ENCODE measurements at places on chromosomes 1 and 21.

- DNase-seq = no peak
These were observed 28.6 kb upstream of the TMEM61 start for GRCh38 chr1:54951810-54952226.

DNA sequence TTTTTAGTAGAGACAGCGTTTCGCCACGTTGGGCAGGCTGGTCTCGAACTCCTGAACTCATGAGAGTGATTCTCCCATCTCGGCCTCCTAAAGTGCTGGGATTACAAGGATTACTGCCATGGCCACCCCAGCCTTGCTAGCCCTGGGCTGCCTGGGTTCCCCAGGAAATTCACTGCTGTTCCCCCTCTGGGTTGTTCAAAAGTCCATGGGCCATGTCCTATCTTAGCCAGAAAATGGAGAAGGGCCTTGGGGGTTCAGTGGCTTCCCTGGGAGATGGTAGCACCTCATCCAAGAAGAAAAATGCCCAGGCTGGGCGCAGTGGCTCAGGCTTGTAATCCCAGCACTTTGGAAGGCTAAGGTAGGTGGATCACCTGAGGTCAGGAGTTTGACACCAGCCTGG, 20.9 kb downstream of the SLC26A9 start:
- DNase-seq = no peak

- DNase-seq = no peak
These were observed 195.3 kb upstream of the USP25 start for GRCh38 chr21:15534450-15534886.

DNA sequence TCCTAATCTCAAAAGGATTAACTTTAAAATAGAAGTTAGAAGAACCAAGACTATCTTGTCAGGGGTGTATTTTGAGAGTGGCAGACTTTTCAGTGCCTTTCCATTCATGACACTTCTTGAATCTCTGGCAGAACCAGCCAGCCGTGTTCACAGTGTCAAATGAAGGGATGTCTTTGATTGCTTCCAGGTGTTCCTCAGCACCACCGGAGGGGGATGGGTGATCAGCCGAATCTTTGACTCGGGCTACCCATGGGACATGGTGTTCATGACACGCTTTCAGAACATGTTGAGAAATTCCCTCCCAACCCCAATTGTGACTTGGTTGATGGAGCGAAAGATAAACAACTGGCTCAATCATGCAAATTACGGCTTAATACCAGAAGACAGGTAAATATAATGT, 32.3 kb downstream of the FMO1 start:
- no peak for DNase-seq

DNA sequence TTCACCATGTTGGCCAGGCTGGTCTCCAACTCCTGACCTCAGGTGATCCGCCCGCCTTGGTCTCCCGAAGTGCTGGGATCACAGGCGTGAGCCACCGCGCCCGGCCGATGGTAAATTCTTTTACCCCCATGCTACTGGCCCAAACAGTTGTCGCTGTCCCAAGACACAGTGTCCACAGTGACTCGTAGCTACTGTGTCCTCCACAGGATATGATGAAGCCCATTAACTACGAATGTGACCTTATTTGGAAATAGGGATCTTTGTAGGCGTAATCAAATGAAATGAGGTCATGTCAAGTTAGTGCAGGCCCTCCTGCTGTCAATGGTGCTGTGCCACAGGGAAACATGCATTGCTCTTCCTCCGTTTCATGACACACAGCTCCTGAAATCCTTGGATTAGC, 8.5 kb downstream of the FNDC10 start:
- DNase-seq = no peak

DNA sequence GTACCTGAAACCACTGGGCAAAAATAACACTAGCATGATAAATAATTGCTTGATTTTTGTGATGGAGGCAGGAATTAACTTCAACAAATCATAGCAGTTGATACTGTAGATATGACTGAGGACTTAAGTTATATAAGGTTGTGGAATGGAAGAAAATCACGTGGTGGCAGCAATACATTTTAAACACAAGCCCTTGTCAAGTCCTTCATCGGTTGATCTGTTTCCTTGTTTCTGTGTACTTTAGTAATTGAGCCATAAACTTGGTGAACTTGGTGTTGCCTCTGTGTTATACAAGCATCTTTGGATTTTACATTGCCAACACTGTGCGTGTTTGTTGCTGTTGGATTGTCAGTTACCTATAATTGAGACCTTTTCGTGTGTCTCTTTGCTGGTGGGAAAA, 114.4 kb downstream of the CAMTA1 start:
- no peak for DNase-seq

DNA sequence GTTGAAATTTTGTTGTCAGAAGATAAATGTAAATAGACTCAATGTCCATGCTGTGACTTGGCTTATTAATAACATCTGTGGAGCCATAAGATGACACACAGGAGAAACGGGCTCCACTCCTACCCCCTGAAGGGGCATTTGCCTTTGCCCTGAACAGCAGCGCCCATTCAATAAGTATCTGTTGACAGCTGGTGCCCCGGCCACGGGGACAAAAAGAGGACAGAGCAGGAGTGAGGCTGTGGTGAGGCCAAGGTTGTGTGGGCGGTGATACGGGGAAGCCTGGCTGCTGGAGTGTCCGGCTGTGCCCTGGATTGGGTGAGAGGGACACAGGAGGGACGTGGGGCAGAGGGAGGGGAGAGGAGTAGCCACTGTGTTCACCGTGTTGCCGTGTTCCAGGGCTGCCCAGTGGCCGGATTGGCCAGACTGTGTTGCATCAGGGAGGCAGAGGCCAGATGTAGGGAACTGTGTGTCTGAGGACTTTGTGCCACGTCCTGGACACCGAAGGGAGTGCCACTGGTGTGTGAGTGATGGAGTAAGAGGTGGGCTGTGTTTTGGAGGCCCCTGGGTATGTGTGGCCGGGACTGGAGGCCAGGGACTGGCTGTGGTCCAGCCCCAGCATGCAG, 15.1 kb downstream of the PRMT2 start:
- DNase-seq = no peak

DNA sequence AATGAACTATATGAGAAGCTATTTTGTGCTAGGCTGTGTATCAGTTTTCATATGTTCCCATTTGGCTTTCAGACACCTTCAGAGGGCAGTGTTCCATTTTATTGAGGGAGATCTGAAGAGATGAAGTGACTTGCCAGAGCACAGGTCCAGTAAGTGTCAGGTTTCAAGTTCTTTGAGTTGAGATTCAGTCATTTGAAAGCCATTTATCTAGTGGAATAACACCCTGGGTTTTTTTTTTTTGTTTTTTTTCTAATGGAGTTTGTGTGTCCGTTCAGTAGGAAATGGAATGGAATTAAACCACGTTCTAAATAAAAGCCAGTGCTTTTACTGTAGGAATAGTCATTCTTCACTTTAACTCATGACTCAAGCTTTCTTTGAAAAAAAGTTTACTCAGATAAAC, 652.9 kb upstream of the USP24 start:
- no peak for DNase-seq

DNA sequence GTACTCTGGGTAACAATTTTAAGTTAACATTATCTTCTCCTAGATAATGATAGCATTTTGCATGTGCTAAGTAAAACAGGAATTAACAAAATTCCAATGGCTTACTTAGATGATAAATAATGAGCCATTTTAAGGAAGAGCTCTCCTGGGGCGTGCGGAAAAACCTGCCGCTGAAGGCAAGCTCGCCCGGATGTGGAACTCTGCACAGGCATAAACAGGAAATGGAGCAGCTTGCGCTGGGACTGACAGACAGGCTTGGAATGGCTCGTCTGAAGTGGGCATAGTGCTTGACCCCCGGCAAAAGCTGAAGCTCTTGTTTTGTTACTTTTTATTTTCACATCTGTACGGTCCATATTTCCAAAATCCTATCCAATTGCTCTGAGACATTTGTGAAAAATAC, 169.2 kb downstream of the ZNF281 start:
- no peak for DNase-seq

DNA sequence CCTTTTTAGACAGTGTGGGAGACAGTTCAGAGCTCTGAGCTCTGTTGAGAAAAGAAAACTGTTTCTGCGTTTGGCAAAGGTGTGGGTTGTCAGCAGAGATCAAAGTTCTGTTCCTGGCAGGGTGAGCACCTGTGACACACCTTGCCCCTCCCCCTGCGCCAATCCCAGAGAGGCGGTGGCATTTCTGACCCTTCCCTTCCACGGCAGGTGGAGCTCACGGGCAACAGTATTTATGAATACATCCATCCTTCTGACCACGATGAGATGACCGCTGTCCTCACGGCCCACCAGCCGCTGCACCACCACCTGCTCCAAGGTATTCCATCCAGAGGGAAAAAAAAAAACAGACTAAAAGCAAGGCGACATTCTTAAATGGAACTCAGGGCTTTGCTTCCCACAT, 20.7 kb downstream of the SIM2 start:
- no peak for DNase-seq

DNA sequence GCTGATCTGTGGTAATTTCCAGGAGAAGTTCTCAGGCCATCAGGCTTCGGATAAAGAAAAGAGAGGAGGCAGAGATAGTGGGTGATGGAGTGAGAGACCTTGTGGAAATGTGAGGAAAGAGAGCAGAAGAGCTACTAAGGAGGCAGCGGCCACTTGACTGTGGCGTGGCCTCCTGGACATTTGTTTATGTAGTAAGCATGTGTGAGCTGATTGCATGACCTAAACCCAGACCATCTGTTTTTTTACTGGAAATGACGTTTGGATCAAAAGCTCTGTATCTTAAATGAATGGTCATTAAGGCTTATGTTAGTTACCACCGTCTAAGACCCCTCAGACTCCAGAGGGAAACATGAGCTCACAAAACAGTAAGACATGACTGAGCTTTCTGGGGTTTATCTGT, 13.6 kb downstream of the ATP1B1 start:
- no peak for DNase-seq

DNA sequence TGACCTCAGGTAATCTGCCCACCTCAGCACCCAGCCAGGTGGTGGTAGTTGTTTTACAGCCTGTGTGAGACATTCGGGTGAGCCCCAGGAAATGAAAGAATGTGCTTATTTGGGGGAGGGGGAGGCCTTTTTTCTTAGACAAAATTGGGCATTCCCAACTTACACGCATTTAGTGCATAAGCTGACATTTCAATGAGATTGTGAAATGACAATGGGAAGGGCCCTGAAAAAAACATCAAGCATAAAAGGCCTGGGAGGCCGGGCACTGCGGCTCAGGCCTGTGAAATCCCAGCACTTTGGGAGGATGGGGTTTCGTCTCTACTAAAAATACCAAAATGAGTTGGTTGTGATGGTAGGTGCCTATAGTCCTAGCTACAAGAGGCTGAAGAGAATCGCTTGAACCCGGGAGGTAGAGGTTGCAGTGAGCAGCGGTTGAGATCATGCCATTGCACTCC, 5.0 kb downstream of the GAS5 start:
- DNase-seq = no peak

DNA sequence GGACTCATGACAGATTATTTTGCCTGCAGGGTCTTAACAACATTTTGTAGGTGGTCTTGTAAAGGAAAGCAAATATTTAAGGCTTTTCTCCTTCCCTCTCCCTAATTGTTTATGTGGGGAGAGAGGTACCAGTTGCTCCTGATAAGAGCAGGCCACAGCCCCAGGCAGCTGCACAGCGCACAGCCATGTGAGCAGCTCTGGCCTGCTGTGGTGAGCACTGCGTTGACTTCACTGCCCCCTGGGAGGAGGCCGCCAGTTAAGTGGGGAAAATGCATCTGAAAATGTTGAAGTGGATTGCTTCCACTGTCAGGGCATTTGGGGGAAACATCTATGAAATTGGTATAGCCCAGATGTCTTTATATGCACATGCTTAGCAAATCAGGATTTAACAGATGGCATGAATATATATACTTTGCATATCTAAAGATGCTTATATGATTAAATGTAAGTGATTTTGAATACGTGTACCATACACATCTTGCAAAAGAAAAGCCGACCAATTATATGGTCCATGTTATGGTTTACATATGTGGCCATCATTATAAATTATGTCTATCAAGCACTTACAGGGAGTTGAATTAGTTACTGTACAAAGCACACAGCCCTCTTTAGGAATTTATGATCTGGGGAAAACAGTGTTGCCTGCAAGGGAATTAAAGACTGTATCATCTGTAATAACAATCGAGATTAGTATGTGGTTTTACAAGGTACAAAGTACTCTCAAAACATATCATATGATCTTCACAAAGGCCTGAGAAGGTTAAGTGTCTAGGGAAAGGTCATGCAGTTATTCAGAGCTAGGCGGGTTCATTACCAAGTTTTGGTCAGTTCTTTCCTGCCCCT, 132.1 kb downstream of the RHOU start:
- no peak for DNase-seq

GRCh38 chr21:39453571-39454179, 1.9 kb downstream of the SH3BGR start:
- DNase-seq = no peak

DNA sequence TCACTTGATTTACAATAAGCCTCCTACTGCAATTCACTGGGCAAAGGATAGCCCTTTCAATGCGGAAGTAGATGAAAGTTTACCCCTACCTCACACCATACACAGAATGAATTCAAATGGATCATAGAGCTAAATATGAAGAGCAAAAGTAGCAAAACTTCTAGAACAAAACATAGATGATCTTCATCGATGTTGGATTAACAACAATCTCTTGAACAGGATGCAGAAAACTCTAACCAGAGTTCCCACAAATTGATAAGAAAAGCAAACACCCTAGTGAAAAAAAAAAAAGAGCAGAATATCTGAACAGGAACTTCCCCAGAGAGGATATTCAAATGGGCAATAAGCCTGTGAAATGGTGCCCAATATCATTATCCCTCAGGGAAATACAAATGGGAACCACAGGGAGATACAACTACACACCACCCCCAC, 1.9 kb upstream of the UBASH3A start:
- no peak for DNase-seq

GRCh38 chr1:155744711-155745283, 55.9 kb downstream of the DAP3 start:
- no peak for DNase-seq

- no peak for DNase-seq
These were observed 17.3 kb upstream of the DISP3 start for GRCh38 chr1:11461531-11462137.

- DNase-seq = no peak
These were observed 24.2 kb upstream of the CD34 start for GRCh38 chr1:207935166-207935583.

- no peak for DNase-seq
These were observed 217.2 kb upstream of the IRF2BP2 start for GRCh38 chr1:234827181-234827580.

GRCh38 chr1:204752688-204753040, 67.1 kb upstream of the LRRN2 start:
- DNase-seq = no peak

- DNase-seq = no peak
These were observed 46.7 kb downstream of the TRABD2B start for GRCh38 chr1:47950471-47950870.

Measured in bone marrow (tissue), 2 donors.